ENCODE measurements at places on chromosomes 13 and 19. TPM values are rescaled to one million over a fixed set of nuclear protein-coding genes. Genes with fewer than 3 reads are reported as not detected.

BSPH1 gene
- not detected for total RNA-seq

HCN2 gene
- 0.49 TPM for total RNA-seq

EVI5L gene
- total RNA-seq = 5.2 TPM

PROZ gene
- not detected for total RNA-seq

IQCN gene
- total RNA-seq = not detected

LGI4 gene
- total RNA-seq = 1.7 TPM

MYH14 gene
- not detected for total RNA-seq

KL gene
- 0.36 TPM for total RNA-seq

IZUMO2 gene
- total RNA-seq = not detected

DNA sequence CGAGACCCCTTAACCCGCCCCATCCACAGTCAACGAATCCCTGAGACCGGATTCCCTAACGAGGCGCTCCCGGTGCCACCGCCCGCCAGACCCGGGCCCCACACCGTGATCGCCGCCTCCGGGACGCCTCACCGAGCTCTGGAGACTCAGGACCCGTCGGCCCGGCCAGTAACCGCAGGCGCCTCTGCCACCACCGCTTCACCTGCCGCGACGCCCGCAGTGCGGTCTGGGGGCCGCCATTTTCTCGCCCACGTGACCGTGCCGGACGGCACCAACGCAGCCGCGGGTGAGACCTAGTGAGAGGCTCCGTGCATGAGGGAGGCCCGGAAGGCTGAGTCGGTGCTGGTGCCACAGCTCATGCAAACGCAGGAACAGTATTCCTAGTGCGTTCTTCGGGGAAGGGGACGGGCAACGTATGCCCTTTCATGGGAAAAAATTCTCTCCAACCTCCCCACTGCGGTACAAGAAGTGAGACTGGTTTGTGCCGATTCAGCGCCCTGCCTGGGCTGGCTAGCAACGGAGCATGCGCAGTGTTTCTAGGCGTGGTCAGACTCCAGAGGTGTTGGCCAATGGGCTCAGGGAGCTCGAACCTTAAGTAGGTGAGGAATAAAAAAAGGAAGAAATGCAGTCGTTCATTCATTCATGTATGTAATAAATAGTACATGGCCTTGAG, at the start of gene DOHH:
TSS of gene DOHH (minus strand) at position 246 of the 673 bp plus-strand sequence. CDS start 3,860 bp downstream, outside the sequence.
- H3K4me1 ChIP-seq = peaks cover 30% of the 10 kb centered on the region
- H3K4me3 ChIP-seq = peak within 1 kb of the TSS; percentile 88
- no peaks in the 10 kb centered on the region for H3K27me3 ChIP-seq
- peak; percentile 98 for DNase-seq
- H3K36me3 ChIP-seq = peaks cover 13% of the 10 kb centered on the region
- H3K27ac ChIP-seq = peak within 1 kb of the TSS; percentile 92

DNA sequence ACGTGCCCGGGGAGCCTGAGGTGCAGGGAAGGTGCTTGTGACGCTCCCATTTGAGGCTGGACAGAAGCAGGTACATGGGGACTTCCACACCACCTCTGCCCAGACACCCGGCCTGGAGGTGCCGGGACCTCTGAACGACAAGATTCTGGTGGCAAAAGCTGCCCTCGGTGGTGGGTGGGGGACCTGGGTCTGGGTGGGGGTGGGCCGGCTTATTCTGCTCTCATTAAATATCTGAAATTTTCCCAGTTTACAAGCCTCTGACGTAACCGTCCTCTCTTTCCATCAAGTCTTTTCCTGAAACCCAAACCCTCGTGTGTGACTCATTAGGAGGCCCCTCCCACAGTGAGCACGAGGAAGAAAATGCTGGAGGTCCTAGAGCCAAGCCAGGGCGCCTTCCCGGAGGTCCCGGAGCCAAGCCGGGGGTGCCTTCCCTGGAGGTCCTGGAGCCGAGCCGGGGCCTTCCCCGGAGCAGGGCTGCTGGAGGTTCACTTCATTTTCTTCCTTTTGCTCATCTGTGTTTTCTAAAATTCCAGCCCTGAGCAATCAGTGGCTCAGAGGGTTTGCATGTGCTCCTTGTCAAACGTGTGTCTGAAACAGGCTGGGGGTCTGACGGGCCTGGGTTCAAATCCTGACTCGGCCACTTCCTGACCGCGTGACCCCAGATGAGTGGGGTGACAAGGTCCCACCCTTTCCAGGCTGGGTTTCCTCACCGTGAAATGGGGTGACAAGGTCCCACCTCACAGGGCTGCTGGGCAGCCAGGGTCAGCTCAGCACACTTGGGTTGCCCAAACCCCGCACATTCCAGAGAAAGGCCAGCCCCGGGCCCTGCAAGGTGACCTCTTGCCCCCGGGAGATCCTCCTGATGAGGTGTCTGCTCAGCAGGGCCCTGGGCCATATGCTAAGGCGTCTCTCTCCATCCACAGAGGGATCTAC, 10.0 kb downstream of the CFD start:
- no peaks in the 10 kb centered on the region for H3K27me3 ChIP-seq
- peaks cover 6% of the 10 kb centered on the region for H3K36me3 ChIP-seq
- no peak overlapping the region for H3K27ac ChIP-seq
- H3K4me1 ChIP-seq = peaks cover 8% of the 10 kb centered on the region
- H3K4me3 ChIP-seq = no peak overlapping the region

DNA sequence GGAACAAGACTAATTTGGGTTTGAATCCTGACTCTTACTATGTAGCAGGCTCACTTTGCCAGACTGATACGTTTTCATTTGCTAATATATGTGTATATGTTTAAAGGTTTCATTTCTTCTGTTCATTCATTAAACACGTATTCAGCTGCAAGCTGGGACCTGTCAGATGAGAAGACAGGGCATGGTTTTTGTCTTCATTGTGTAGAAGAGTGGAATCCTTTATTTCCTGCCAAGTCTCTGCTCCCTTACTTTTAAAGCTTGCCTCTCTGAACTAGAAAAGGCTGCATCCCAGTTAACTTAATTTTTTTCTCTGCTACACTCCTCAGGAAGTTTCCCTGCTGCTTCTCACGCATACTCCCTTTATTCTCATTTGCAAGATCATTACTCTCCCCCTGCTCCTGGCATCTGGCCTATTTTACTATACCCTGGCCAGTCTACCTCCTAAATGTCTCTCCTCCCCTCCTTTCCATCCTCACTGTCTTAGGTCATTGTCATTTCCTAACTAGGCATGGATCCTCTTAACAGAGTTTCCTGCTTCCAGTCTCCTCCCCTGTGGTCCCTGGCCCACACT, 141.0 kb upstream of the TMTC4 start:
- H3K4me1 ChIP-seq = no peaks in the 10 kb centered on the region
- H3K36me3 ChIP-seq = no peaks in the 10 kb centered on the region
- no peak overlapping the region for H3K4me3 ChIP-seq
- peaks cover 18% of the 10 kb centered on the region for H3K27me3 ChIP-seq
- no peak overlapping the region for H3K27ac ChIP-seq
- DNase-seq = no peak

DNA sequence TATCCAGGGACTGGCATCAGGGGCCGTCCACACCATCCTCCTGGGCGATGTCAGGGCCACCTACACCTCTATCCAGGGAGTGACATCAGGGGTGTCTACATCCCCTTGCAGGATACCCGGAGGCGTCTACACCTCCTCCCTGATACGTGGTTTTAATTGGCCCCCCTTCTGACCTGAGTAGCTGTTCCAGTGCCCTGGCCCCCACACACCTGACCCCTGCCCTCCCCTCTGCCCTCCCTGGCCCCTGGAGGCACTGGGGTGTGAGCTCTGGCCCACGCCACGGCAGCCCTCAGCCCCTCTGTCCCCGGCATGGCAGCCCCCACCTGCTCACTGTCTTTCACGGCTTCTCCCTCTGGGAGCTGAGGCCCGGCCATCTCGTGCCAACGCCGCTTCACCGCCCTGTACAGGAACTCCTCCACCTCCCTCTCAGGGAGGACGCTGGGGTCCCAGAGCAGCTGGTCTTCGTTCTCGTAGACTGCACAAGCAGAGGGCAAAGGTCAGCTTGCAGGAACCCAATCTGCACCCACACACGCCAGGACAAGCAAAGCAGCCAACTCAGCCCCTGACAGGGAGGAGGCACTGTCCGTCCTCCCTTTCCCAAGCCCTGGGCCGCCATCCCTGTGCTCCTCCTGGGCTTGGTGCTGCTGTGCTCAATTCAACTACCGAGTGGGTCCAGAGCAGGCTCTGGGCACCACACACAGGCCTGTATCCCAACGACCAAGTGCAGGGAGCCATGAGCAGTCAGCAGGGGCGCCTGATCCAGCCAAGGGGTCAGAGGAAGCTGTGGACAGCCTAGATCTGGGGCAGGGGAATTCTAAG, 22.2 kb upstream of the PLPP2 start:
- no peaks in the 10 kb centered on the region for H3K27me3 ChIP-seq
- H3K27ac ChIP-seq = no peak overlapping the region
- DNase-seq = no peak
- no peaks in the 10 kb centered on the region for H3K4me1 ChIP-seq

GRCh38 chr13:32423592-32423991, 4.3 kb downstream of the N4BP2L1 start:
- no peak overlapping the region for H3K27ac ChIP-seq
- no peak overlapping the region for H3K4me3 ChIP-seq
- peaks cover 45% of the 10 kb centered on the region for H3K36me3 ChIP-seq
- no peaks in the 10 kb centered on the region for H3K27me3 ChIP-seq
- no peak for DNase-seq

GRCh38 chr13:24056616-24057137, 103.8 kb upstream of the SPATA13 start:
- H3K36me3 ChIP-seq = no peaks in the 10 kb centered on the region
- peaks cover 10% of the 10 kb centered on the region for H3K4me1 ChIP-seq
- no peak overlapping the region for H3K27ac ChIP-seq
- no peak overlapping the region for H3K4me3 ChIP-seq
- peaks cover 2% of the 10 kb centered on the region for H3K27me3 ChIP-seq

- H3K4me1 ChIP-seq = no peaks in the 10 kb centered on the region
- H3K36me3 ChIP-seq = no peaks in the 10 kb centered on the region
- H3K27ac ChIP-seq = no peak overlapping the region
Measured at GRCh38 chr19:42573642-42574041, 21.1 kb downstream of the CEACAM8 start.

DNA sequence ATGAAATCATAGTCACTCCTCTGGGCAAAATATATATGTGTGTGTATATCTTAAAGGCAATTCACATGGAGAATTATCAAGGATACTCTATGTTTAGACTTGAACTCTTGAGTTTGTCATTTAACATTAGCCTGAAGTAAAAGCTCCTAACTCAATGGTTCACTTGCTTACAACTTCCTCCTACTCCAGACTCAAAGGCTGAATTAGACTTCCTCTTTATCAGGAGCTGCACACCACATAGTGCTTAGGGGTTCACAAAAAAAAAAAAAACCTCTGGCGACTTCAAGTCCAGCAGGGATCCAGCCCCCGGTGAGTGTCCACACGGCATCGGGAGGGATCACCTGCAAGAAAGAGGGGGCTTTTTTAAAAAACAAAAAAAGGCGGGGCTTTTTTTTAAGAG, 68.2 kb upstream of the LSM14A start:
- H3K36me3 ChIP-seq = no peaks in the 10 kb centered on the region
- H3K4me3 ChIP-seq = no peak overlapping the region
- H3K4me1 ChIP-seq = no peaks in the 10 kb centered on the region
- H3K27me3 ChIP-seq = no peaks in the 10 kb centered on the region
- H3K27ac ChIP-seq = no peak overlapping the region

- no peak overlapping the region for H3K4me3 ChIP-seq
- H3K27ac ChIP-seq = no peak overlapping the region
- H3K27me3 ChIP-seq = no peaks in the 10 kb centered on the region
- H3K36me3 ChIP-seq = no peaks in the 10 kb centered on the region
- no peak for DNase-seq
Measured at GRCh38 chr13:113937527-113938180, 36.2 kb downstream of the C13orf46 start.

DNA sequence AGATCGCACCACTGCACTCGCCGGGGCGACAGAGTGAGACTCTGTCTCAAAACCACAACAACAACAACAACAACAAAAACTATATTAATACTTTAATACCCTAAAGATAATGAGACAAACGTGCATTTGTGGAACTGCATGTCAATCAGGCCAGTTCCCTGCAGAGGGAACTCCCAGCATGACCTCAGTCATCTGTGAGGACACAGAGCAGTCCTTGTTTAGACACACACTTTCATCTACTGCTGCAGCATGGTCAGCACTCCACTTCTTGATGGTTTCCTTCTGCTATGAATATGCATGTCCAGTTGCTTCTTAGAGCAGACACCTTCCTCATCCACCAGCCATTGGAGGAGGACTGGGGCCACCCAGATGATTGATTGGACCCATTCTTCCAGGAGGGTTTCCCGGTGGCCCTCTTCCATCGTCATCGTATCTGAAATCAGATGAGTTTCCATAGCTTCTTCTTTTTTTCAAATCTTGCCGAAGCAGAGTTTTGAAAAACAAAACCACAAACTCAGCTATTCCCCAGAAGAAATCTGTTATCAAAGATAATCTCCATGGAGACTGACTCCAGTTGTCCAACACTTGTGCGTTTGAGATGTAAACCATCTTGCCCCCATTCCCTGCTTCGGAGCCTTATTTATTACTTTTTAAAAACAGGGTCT, 26.5 kb downstream of the ZNF607 start:
- no peak overlapping the region for H3K27ac ChIP-seq
- no peaks in the 10 kb centered on the region for H3K27me3 ChIP-seq
- H3K36me3 ChIP-seq = peaks cover 29% of the 10 kb centered on the region
- peaks cover 9% of the 10 kb centered on the region for H3K4me1 ChIP-seq
- no peak overlapping the region for H3K4me3 ChIP-seq
- DNase-seq = no peak

GRCh38 chr13:44386913-44387556, 13.4 kb downstream of the SERP2 start:
- no peak overlapping the region for H3K4me3 ChIP-seq
- no peaks in the 10 kb centered on the region for H3K36me3 ChIP-seq
- no peak for DNase-seq
- no peak overlapping the region for H3K27ac ChIP-seq
